Tibial nerve (tissue), 4 donors: ENCODE measurements at places on chromosomes 3 and 15.
A peak's percentile ranks its signal among the peaks of the same experiment; 100 is the strongest.

GRCh38 chr3:150345021-150345538 is 63.0 kb upstream of the TSC22D2 start:
- no peak for DNase-seq

GRCh38 chr3:31680072-31680870 is 147.5 kb downstream of the STT3B start:
- DNase-seq: no peak

DNA sequence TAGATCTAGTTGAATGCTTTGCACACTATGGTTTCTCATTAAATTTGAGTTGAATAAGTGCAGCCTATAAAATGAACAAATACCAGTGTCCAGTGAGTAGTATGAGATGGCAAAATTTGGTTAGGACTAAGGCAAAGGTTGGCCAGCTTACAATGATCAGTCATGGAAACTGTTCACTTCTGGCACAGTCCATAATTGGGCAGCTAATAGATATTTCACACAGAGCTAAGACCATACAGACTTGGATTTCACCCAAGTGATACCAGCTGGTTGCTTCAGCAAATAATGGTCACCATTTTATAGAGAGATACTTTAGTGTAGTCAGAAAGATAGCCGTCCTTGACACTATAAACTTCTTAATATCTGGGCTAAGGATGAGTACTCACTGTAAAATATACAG is 15.7 kb downstream of the GAP43 start:
- DNase-seq: no peak

DNA sequence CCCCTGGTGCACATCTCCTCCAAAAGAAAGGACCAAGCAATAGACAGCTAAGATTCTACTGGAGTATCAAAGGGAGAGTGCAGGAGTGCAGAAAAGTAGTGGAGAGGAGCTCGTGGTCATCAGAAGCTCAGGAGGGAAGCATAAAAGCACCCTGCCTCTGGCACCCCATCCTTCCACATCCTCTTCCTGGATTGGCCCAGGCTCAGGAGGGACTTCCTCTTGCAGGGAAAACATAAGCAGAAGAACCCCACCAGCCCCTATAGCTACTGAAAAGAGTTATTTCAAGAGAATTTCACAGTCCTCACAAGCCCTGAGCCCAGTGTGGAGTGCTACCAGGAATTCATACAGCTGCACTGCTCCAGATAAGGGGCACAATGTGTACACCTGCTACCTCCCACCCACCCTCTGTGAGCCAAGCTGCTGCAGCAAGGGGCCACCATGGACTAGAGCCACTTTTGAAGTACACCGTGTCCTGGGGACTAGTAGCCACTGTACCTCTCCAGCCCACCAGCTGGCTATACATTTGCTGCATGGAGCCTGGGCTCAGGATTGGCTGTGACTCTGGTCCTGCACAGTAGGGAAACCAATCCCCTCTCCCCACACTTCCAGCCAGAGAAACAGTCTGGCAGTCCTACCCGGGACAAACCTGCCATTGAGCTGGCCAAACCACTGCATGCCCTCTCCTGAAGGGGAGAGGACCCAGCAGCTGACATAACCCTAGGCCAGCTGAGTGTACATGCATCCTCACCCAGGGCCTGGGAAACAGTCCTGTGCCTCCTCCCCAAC is 43.0 kb downstream of the CD200R1 start:
- DNase-seq: no peak

DNA sequence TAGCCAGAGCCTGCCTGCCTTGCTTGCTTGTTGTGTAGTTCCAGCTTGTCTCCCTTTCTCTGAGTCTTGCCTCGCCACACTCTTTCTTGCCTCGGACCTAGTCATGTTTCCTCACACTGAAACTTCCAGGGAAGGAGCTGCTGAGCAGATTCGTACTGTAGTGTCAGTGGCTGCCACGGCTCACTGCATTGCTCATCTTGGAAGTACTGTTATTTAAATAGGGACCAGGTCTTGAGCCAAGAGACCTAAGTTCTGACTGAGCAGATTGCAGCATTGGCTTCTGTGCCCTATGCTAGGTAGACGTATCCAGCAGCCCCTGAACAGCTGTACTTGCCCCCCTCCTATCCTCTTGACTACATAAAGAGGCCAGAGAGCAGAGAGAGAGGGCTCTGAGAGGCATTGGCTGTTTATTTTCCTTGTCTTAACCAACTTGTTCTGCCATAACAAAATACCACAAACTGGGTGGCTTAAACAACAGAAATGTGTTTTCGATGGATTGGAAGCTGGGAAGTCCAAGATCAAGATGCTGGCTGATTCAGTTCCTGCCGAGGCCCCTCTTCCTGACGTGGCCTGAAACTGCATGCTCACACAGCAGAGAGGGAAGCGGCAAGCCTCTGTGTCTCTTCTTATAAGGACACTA is 5.8 kb upstream of the RARRES1 start:
- DNase-seq: no peak

DNA sequence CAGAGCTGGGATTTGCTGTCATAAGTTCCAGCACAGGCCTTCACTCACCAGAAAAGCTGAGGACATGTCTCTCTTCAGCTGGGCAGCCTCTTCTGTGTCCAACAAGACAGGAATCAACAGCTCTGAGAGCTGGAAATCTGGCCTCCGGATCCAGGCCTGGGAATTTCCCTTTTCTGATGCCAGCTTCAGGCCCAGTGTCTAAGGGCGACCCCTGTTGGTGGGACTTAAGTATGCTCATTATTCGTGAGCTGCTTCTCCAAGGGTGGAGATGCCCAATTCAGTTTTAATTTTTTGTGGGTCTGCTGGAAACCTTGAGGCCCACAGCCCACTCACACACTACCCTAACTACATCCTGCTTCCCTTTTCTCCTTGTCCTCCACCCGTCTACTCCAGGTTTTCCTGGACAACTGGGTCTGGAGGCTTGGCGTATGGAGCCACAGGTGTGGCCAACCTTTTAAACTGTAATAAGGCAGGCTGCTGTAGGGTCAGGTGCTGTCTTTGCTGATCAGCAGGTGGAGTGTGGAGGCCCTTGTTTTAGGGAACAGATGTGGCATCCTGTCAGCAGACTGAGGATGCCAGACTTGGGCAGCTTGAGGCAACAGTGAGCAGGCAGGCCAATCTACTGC is 2.6 kb upstream of the CEMIP start:
- DNase-seq: peak; percentile 83

DNA sequence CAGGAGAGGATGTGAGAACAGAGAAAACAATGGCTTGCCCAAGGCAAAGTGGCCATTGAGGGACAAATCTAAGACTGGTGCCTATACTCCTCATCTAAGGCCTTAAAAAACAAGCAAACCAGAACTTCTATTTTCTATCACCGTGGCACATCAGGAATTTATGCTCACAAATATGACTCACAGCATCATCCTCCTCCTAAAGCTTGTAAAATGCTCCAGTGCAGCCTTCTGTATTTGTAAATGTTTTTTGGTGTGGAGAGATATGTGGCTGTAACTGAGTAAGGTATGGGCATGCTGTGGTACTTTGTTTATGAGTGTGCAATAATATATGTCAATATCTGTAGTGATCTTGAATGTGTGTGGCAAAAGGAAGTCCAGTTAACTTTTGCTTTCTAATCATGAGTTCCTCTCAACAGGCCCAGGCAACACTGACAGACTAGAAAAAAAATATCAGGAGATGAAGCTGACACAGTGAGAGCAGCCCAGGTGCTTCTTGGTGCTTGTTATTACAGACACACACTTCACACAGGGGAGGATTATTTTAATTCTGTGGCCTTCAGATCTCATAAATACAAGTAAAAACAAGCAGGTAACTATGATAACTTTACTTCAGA is 60.3 kb downstream of the CTNNB1 start:
- DNase-seq: no peak

- DNase-seq: no peak
Measured at GRCh38 chr15:83918011-83918410, 264.1 kb downstream of the ADAMTSL3 start.

- no peak for DNase-seq
Measured at GRCh38 chr15:67067930-67068551, 2.6 kb downstream of the SMAD3 start.
